ENCODE measurements at places on chromosomes 1 and 21.

- DNase-seq: peak; percentile 87
These were observed 532.2 kb downstream of the MATN1 start for GRCh38 chr1:30191154-30191702.

- no peak for DNase-seq
These were observed 136.1 kb downstream of the TGFB2 start for GRCh38 chr1:218481116-218481775.

DNA sequence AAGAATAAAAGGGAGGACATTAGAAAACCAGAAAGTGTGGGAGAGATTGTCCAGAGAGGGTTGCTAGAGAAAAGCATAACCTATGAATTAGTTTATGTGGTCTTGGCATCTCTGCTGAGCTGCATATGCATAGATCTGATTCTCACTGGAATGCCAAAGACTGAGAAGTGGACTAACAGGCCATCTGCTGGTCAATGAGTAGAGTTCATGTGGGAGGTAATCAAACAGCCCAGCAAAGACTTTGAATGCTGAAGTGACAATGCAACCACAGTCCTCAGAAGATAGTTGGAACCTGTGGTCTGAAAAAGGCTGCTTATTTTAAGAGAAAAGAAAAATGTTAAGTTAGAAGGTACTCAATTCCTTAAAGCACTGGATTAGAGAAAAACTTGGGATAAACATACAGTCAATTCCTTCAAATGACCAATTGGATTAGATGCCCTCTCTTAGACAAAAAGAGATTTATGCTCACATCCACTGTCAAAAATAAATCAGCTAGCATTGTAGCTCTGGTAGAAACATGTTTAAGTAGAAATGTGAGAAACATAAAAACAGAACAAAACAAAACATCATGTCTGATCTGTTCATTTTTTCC, 382.8 kb downstream of the AMY1C start:
- no peak for DNase-seq

GRCh38 chr1:45423906-45424678, 66.9 kb downstream of the TESK2 start:
- no peak for DNase-seq

DNA sequence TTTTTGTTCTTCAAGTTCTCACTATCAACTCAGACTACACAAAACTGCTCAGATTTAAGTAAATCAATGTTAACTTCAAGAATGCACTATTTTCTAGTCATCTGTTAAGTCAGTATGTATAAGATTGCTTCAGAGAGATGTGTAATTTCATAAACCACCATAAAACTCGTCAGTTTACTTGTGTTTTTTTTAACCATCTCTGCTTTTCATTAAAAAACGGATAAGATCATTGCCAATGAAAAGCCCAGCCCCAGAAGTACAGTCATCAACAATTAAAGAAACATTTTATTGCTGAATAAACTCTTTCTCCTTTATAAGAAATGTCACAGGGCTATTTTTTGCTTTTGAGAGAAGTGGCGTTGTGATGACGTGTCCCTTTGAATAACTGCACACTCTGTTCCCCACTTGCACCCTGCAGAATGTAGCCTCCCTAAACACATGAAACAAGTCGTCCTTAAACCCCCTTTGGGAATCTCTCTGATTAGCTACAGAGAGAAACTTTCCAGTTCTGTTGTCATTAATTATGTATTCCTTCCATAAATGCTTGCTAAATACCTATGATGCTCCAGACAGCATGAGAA, 202.7 kb upstream of the FOXD3 start:
- no peak for DNase-seq

DNA sequence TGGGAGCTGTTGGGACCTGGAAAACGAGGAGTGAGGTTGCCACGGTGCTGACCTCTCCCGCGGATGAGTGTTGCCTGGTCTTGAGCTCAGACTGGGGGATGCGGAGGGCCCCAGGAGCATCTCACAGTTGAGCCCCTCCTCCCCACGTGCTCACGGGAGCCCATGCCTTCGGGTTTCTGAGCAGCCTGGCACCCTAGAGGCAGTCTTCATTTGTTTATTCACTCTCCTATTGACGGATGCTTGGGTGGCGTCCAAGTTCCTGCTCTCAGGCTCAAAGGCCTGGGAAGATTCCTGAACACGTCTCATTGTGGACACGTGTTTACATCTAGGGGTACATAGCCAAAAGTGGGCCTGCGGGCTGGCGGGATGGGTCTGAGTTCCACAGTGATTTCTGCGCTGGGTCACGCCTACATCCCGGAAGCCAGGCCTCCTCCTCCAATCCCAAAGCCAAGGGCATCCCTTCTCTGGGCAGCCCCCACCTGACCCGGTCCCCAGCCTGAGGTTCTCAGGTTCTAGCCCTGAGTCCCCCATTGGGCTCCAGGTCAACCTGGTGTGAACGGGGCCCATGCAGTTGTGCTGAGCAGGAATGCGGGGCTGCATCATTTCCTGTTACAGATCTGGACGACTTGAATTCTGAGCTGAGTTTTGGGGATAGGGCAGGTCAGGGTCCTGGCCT, 14.7 kb downstream of the WNT3A start:
- no peak for DNase-seq

DNA sequence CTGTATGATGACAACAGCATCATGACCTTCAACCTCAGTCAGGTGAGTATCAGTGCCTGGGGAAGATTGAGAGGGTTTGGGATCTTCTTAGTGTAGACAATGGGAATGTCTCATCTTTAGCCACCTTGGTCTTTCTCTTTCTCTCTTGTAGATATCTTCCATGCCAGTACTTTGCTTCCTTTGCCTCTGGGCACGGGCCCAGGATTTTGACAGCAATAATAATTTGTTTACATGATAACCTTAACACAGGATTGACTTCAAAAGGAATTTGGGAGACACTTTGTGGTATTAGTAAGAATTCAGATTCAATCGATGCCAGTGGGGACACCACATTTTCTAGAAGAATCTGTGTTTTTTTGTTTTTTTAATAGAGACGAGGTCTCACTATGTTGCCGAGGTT, 12.1 kb upstream of the PIGV start:
- DNase-seq: no peak

All from fibroblast of the conjunctiva (primary cell).